Midbrain (tissue), 1 donor: ENCODE measurements at places on chromosomes 7 and 10.

GRCh38 chr7:29318853-29319718 lies 124.5 kb downstream of the CHN2 start:
- DNase-seq, result peak; percentile 60

GRCh38 chr10:27490807-27491206 lies 13.3 kb upstream of the RAB18 start:
- no peak for DNase-seq

DNA sequence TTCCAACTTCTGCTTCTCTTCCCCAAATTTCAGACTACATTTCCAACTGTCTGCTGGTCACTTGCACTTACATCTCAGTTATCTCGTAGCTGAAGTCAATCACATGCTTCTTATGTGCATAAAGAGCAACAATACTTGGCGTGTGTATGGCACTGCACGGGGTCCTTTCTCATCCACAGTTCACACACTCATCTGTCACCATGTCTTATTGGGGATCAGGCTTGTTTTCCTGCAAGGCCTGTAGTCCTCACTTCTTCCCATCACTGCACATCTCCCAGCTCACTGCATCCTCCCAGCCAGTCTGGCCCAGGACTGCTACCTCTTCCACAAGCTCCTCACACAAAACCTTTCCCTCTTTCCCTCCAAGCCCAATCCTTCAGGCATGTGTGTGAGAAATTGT lies 35.3 kb downstream of the NUDCD3 start:
- DNase-seq, result no peak

DNA sequence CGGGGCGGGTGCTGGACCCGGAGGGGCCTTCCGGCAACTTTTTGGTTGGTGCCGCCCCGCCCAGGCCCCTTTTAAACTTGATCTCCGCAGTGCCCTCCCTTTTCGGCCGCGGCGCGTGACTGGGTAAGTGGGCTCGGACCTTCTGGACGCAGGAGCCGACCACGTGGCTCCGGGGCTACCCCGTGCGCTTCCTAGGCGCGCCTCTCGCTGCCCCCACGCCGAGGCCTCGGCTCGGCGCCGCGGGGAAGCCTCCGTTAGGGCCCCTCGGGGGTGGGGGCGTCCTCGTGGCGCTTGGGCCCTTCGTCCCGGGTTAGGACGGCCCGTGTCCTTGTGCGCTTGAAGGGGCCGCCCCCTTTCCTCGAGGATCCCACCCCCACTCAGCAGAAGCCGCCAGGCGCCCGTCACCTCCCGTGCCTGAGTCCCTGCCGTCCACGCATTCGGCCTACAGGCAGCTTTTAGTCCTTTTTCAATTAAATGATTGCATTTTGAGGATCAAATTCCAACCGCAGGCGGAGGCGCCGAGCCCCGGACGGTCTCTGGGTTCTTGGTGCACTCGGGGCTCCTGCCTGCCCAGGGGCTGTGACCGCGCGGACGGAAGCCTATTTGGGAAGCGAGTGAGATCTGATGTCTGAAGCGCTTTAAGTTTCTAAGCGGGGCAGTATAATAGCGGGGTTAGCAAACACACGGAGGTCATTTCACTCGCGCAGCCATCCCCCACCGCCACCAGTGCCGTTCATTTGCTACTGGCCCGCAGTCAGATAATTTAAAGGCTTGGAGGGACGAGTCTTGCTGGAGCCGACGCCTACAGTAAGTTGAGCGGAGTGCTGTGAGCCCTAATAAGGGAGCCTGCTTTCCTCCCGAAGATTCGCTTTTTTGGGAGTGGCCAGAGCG lies 31.8 kb upstream of the TOMM7 start:
- DNase-seq, result peak; percentile 58

DNA sequence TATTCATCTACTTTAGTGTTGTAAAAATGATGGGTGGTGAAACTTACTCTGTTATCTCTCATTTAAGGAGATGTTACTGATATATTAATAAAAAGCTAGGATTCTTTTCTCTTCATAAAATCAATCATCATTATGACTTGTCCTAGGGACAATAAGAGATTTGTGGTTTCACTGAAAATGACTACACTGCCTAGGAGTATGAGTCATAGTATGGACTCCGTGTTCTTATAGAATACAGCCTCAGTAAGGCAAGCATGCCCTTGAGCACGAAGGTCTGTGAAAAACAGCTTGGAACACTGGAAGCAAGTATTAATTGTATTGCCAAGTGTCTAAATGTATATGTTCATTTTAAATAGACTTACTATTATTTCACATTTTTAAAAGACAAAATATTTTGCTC lies 749.2 kb upstream of the PCDH15 start:
- no peak for DNase-seq

- DNase-seq, result no peak
Measured at GRCh38 chr10:130905386-130905785, 406.1 kb downstream of the TCERG1L start.

- no peak for DNase-seq
Measured at GRCh38 chr7:9124320-9124719, 690.9 kb downstream of the NXPH1 start.

DNA sequence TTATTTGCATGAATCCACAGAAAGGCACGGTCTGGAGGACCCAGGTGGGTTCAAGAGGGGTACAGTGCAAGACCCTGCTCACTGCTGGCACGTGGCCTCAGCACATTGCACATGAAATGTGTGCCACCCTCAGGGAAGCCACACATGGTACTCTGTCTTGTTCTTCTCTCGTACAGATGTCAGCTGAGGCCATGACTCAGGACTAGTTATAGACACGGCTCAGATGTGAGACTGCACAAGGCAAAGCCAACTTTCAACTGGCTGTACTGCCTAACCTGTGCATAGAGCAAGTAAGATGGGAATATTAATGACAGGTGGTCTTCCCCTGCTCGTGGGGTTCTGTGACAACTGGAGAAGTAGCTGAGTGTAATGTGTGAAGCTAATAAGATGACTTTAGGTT lies 249.4 kb upstream of the CTBP2 start:
- DNase-seq, result no peak

DNA sequence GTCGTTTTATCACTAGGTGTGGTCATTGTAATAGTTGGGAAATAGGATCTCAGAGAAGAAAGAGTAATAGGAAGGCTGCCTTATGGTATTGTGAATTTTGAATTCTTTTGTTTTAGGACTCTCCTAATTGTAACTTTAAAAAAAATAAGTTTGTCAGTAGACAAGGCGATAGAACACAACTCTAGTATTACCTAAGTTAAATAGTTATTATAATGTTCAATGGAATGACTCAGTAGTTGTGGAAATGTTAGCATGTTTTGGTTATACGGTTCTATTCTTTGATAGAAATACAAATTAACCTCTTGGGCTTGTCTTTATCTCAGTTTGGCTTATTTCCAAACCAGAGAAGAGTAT lies 1.4 kb downstream of the DNAH11 start:
- no peak for DNase-seq

DNA sequence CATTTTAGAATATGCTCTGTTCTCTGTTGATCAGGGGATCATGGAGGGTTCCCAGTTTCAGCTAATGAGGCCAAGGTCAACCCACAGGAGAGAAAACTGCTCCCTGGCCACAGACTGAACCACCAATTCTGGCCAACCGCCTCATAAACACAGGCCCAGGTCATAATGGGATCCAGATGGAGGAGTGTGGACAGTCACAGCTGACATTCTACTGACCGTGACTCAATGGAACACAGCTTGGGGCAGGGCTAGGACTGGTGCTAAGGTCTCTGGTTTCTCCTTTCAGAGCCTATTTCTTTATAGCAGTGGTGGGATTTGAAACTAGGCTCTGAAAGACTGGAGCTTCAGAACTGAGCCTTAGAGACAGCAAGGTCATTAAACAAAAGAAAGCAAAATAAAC lies 68.3 kb downstream of the HIPK2 start:
- DNase-seq, result no peak

GRCh38 chr10:2658780-2659179 lies 408.6 kb upstream of the PFKP start:
- no peak for DNase-seq

- DNase-seq, result no peak
Measured at GRCh38 chr7:112398534-112398933, 51.7 kb upstream of the IFRD1 start.

GRCh38 chr10:12481924-12482323 lies 132.6 kb downstream of the CAMK1D start:
- no peak for DNase-seq

- no peak for DNase-seq
Measured at GRCh38 chr10:4498711-4499251, 327.2 kb upstream of the AKR1E2 start.

GRCh38 chr7:20482071-20482470 lies 133.4 kb upstream of the ABCB5 start:
- DNase-seq, result no peak

DNA sequence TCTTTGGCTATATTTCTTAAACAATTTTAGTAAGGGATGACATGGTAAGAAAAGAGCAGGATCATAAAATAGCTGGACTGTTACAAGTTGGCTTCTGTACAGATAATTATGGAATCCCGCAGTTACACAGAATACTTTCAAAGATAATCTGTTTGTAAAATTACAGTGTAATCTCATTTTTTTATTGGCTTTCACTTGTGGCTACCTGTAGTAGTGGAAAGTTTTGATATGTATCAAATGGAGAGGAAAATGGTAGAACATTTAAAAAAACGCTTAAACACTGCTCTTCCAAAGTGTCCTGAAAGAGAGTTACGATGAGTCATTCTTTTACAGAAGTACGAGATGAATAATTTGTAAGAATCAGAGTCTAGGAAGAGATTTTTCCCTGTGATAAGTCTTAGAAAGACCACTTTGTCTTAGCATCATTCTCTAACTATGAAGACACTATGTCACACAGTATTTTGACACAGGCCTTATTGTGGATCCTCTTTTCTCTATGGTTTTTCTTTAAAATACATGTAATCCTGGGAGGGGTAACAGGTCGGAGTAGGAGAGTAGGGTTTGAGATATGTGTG lies 215.0 kb upstream of the DKK1 start:
- DNase-seq, result no peak

DNA sequence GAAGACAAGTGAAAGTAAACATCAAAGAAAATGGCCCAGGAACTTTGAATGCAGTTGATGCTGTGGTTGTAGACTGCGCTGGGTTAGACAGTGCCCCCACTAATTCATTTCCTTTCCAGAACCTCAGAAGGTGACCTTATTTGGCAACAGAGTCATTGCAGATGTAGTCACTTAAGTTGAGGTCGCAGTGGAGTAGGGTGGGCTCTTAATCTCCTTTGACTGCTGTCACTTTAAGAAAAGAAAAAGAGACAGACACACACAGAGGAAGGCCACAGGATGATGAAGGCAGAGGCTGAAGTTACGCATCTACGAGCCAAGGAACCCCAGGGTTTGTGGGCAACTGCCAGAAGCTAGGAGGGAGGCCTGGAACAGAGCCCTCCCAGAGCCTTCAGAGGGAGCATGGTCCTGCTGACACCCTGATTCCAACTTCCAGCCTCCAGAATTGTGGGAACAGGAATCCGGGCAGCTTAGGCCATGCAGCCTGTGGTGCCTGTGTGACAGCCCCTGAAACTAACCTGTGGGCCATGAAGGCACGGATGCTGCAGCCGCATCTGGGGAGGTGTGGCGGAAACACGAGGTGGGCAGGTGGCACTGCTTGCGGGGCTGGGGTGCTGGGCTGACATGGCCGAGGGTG lies 107.6 kb downstream of the PRKAG2 start:
- no peak for DNase-seq

GRCh38 chr7:99234185-99234584 lies 26.3 kb upstream of the KPNA7 start:
- no peak for DNase-seq

- no peak for DNase-seq
Measured at GRCh38 chr10:84406561-84406960, 78.2 kb downstream of the CCSER2 start.

DNA sequence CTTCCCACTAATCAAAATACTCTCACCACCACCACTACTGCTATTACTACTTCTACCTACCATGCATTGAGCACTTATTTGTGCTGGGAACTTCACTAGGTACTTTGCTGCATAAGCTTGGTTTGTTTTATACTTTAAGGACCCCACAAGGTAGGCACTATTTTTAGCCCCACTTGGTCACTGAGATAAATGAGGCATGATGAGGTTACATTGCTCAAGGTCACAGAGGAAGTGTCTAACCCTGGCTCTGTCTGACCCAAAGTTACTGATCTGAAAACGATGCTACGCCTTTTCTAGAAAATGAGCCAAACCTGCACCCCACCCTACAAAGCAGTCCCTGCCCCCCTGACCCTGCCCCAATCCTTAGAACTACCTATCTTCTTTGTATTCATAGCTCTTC lies 35.6 kb downstream of the NRP1 start:
- no peak for DNase-seq

DNA sequence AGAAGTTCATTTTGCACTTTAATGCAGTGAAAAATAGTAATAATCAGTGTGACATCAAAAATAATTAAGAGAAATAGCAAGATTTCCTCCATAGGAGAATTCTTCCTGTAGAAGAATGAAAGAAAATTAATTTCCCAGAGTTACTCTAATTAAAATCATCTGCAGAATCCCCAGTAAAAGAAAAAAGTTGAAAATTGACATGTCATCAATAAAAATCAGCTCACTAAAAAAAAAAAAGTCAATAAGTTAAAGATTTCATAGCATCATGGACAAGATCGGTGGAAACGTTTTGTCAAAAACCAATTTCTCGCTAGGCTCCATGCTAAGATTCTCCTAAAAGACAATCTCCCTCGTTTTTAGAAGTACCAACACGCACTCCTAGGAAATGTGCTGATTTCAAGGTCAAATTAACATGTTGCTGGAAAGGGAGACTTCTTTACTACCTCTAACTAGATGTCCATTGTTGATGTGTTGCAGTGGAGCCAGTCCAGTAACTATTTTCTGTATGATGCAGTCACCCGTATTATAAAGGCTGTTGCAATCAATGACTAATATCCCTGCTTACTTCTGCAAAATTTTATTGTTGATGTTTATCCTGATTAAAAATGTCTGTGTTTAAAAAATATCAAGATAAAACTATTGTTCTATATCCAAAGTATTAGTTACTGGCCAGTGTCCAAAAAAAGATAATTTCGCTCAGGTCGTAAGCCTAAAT lies 591.9 kb upstream of the MGMT start:
- no peak for DNase-seq

GRCh38 chr7:116495736-116496135 lies 3.8 kb upstream of the CAV2 start:
- DNase-seq, result no peak

DNA sequence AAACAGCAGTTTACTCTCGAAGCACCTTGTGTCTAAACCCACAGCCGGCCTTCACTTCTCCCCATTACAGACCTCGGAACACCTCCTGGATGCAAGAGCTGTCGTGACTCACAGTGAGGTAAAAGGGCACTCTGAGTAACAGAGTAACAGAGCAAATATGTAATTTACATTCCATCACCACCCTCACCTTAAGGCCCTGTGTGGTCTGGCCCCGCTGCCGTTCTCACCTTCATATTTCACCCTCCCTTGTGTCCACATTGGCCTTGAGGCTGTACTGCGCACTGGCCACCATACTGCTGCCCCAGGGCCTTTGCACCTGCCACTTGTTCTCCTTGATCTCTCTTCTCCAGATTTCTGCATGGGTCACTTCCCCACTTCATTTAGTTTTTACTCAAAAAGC lies 12.6 kb downstream of the FFAR4 start:
- no peak for DNase-seq

- no peak for DNase-seq
Measured at GRCh38 chr7:25739143-25739542, 412.9 kb upstream of the NFE2L3 start.
